Stimulated activated CD8-positive, alpha-beta memory T cell treated with anti-CD3 and anti-CD28 coated beads, Interleukin-4, amount 100 ng/mL, for 4 hours (primary cell): ENCODE measurements at places on chromosomes 5 and 9.

DNA sequence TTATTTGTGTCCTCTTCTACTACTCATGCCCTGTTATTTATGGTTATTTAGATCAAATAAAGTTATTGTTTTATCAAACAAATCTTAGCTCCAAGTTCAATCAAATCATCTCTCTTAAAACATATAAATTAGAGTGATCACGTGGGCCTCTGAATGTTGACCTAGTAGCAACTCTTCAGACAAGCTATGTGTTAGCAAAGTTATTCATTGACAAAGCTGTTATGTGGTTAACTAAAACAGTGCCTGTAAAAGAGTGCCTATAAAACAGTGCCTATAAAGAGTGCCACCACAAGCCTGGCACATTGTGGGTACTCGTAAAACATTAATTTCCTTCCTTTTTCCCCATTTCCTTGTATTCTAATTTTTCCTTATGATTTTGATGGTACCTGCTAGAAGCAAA, 421.9 kb downstream of the HCN1 start:
- no peak for DNase-seq

GRCh38 chr5:130335117-130335516, 430.9 kb downstream of the CHSY3 start:
- DNase-seq = no peak

DNA sequence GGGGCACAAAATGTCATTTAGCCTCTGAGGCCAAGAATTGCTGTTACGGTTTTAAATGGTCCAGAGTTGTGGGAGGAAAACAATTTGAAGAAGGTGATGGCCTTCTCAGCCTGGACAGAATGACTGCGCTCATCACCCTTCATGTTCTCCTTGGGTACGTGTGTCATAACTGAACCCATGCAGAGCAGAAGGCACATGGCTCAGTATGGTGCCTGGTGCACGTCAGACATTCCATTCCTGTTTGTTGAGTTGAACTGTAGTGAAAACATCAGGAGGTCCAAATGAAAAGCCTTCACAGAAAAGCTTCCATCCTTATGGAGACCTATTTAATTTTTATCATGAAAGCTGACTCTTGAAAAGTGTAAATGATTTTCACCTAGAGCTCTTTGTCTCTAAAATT, 133.2 kb downstream of the CFAP90 start:
- DNase-seq = no peak

DNA sequence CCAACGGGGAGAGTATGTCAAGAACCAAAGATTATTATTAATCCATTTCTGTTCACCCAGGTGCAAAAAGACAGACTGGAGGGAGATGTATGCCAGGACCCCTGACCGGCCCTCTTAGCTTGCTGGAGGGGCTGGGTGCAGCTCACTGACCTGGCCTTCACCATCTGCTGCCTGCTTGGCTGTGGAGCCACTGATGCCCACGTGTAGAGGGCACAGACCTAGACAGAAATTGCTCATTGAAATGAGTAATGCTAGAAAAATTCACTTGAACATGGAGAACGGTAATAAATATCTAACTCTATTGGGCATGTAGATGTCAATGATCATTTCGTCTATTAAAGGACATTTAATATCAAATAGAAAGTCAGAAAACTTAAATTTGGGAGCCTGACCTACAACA, 58.8 kb upstream of the ERCC6L2 start:
- DNase-seq = no peak

- no peak for DNase-seq
These were observed 115.9 kb downstream of the ADAMTS2 start for GRCh38 chr5:179229331-179229831.

DNA sequence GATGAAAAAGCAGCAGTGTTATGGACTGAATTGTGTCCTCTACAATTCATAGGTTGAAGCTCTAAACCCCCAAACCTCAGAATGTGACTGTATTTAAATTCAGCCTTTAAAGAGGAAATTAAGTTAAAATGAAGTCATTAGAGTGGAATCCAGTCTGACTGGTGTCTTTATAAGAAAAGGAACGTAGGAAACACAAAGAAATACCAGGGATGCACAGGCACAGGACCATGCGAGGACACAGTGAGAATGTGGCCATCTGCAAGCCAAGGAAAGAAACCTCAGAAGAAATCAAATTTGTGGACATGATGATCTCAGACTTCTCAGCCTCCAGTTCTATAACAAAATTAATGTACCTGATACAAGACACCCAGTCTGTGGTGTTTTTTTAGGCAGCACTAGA, 971.2 kb upstream of the CDH9 start:
- DNase-seq = no peak

DNA sequence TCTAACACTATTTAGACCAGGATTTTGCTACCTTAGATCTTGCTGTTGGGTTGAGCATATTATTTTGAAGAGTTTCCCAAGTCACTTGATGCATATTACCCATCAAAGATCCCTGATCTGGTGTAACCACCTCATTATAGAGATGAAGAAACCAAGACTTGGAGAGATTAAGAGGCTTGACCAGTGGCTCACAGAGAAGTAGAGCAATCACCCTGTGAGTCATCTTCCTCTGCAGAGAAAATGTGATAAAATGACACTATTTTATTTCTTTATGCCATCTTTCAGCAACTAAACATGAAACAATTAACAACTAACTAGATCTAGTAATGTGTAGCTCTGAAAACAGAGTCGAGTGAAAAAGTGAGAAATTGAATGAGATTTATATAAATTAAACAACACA, 76.1 kb downstream of the KIF4B start:
- no peak for DNase-seq

GRCh38 chr5:121962958-121963357, 1.2 kb downstream of the SRFBP1 start:
- no peak for DNase-seq

DNA sequence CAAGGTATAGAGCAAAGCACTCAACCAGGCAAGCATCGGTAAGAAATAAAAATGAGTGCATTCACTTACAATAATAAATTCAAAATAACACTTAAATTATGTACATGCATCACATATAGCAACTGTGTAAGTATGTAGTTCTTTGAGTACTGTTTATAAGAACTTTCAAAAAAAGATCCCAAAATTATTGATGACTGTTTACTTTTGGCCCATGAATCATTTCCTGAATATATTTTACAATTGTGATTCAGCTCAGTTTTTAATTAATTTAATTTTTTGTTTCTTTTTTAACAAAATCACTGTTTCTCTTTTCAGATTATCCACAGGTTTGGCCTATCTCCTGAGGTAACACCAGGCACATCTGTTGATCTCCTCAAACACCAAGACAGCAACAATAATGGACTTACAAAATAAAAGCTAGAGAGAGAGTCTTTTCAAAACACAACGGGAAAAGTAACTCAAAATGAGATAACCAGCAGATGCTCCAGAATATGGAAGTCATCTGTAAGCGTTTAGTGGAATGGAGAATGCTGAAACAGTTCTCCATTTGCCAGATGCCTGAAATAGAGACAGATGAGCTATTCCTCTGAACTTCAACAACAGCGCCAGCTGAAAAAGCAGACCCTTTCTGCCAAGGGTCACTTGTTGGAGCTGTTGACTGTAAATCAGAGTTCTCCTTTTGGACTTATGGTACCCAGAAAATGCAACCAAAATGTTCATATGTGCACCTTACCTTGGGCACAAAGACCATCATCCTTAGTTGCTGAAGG, 348.6 kb upstream of the RGMB start:
- DNase-seq = no peak

- DNase-seq = no peak
These were observed 135.9 kb upstream of the MAN2A1 start for GRCh38 chr5:109553846-109554245.

DNA sequence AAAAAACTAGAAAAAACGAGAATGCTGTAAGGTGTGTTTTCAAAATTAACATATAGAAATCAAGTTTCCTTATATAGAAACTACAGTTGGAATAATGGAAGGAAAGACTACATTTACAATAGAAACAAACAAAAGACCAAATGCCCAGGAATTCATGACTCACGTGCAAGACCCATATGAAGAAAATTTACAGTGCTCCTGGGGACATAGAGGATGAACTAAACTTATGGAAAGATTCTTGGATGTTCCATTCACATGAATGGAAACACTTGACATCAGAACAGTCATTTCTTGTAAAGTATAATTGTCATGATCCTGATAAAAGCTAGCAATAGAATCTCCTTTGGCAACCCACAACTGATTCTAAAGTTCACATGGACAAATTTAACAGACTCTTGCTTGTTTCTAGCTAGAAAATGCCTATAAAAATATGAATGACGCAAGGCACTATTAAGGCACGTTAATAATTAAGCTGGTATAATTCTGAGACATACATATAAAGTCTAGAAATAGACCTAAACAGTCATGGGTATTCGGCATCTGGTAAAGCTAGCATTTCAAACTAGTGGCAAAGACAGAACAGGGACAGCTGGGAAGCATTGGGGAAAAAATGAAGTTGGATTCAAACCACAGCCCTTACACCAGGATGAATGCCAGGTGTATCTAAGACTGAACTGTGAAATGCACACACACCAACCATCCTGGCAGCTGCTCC, 5.1 kb upstream of the ZFP62 start:
- no peak for DNase-seq

GRCh38 chr9:79799691-79800335, 228.0 kb downstream of the TLE4 start:
- DNase-seq = no peak

GRCh38 chr9:14307989-14308852, 5.7 kb downstream of the NFIB start:
- DNase-seq = no peak

DNA sequence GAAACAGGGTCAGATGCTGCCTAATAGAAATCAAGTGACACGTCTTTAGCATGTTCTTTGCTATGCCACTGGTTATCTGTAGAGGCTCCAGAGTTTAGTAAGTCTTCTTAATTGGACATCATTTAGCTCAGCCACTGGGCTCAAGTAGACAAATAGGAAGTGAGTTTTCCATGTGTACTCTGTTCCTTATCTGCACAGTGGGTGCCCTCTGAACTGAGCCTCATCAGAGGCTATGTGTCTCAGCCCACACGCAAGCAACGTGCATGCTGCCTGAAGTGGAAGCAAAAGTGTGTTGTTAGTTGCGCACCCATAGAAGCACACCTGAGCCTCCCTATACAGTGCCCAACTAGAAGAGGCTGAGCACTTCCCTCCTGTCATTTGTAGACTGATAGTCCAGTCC, 134.7 kb downstream of the SEMA5A start:
- DNase-seq = no peak

- DNase-seq = no peak
These were observed 730.9 kb upstream of the TYRP1 start for GRCh38 chr9:11962327-11962726.

DNA sequence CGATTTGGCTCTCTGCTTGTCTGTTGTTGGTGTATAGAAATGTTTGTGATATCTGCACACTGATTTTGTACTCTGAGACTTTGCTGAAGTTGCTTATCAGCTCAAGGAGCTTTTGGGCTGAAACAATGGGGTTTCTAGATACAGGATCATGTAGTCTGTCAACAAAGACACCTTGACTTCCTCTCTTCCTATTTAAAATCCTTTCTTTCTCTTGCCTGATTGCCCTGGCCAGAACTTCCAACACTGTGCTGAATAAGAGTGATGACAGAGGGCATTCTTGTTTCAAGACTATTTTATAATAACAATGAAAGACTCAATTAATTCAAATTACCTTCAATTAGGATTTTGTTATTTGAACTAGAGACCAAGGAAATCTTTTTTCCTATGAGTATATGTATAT, 692.5 kb downstream of the PRR16 start:
- no peak for DNase-seq
